ENCODE measurements at places on chromosomes 16 and 17.

DNA sequence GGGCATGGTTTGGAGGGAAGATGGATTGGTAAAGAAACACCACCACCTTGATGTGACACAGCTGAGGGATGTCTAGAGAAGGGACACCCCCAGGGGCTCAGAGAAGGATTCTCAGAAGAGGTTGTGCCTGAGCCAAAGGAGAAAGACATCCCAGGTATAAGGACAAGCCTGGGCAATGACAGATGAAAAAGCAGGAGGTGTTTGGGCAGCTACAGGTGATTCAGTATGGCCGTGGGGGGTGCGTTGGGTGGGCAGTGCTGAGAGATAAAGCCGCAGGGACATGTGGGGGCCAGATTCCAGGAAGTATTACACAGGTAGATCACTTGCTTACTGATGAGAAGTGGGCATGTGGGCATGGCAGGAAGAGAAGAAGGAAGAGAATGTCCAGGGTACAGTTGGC is 7.0 kb downstream of the TMEM95 start:
- no peak for DNase-seq

DNA sequence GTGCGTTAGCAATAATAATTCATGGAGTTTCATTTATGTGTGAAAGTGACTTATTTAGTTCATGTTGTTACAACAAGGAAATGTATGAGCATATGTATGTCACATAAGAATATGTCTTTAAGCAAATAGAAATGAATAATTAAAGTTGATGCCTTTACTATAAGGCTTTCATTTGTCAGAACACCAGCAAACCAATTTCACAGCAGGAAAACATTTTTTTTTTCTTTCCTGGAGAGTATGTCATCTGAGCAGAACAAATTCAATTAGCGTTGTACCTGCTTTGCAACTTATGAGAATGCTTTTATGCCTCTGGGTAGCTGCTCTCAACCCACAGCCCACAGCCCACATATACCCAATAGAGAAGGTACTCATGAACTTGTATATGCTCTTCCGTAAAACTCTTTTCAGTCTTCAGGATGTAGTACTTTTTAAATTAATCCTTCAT is 26.3 kb upstream of the APOH start:
- no peak for DNase-seq

DNA sequence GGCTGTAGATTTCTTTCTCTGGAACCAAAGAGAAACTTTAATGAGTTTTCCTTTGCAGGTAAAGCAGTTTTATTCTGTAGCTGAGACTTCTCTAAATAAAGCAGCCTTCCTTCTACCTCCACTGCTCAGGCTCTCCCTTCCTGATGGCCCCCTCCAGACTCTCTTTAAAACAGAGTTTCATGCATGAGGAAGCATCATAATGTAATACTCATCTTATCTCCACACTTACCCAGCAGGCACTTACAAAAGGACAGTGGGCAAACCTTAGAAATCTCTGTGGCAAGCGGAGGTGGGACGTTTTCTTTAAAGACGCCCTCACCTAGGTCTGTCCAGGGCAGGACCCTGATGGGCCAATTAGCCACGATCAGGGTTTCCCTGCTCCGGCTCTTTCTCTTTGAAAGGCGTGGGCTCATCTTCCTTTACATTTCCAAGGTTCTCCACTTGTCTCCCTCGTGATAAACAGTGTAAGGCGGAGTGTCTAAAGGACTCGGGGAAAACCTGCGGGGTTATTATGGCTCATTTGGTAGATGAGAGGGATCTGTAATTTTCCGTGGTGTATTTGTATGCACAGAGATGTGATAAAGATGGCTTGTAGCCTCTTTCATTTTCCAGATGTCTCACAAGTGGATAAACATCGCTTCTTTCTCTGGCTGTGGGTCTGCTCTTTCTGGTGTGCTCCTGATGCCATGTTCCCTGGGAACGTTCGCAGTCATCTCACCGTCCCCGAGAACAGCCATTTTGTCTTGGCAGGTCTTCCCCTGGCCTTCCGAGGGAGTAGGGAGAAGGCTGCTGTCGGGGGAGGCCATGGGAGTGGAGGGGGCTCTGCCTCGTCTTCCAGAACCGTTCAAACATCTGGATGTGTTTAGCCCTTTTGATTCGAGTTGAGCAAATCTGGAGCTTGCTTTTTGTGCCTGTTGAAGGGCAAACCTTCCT is 239.0 kb downstream of the CCDC182 start:
- no peak for DNase-seq

GRCh38 chr16:56332464-56333079 is 92.8 kb downstream of the AMFR start:
- DNase-seq = no peak

GRCh38 chr17:74750327-74751069 is 2.1 kb downstream of the NHERF1 start:
- DNase-seq = no peak

- no peak for DNase-seq
Measured at GRCh38 chr17:55318081-55318480, 53.3 kb downstream of the HLF start.

- peak; percentile 81 for DNase-seq
Measured at GRCh38 chr17:77247048-77247541, 106.3 kb downstream of the SEC14L1 start.

DNA sequence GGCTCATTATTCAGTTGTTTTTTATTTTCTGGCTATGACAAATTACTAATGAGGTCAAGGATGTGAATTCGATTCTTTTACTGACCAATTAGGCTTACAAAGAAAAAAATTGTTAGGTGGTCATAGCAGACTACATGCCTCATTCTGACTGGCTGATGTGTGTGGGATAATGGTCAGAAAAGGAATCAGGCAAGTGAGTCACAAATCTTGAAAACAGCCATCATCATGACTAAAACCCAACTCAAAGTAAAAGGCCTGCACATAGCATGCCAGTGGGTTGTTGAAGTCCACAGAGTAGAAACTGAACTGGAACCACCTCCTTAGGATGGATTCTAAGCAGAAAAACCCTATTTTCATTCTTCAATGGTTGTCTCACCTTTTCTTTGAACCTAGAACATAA is 8.6 kb downstream of the RPGRIP1L start:
- DNase-seq = no peak

GRCh38 chr17:54977744-54978143 is 9.2 kb downstream of the STXBP4 start:
- DNase-seq = no peak

DNA sequence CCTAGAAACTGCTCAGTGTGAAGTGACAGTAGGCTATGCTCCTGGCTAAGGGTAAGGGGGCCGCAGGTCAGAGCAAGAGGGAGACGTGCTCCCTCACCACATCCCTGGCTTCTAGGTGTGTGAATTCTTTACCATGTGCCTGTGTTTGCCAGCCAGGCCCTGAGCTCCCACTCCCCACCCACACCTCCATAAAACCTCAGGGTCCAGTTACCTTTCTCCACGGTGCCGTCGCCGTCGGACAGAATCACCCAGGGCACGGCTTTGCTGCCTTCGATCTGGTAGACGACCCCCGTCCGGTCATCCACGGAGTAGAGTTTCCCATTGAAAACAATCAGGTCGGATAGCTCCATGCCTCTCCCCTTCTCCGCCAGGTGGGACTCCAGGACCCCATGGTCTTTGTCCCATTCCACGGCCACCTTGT is 12.8 kb downstream of the CANT1 start:
- DNase-seq = no peak

All from GM06990 (cell line).